Immature natural killer cell (primary cell): ENCODE measurements at places on chromosomes 6 and 20. TPM values are rescaled to one million over a fixed set of nuclear protein-coding genes. Genes with fewer than 3 reads are reported as not detected.

GRCh38 chr6:47650553-47651432, 47.6 kb upstream of the ADGRF4 start:
- H3K4me1 ChIP-seq: peaks cover 1% of the 10 kb centered on the region
- DNase-seq: no peak
- no peak overlapping the region for H3K27ac ChIP-seq

DNA sequence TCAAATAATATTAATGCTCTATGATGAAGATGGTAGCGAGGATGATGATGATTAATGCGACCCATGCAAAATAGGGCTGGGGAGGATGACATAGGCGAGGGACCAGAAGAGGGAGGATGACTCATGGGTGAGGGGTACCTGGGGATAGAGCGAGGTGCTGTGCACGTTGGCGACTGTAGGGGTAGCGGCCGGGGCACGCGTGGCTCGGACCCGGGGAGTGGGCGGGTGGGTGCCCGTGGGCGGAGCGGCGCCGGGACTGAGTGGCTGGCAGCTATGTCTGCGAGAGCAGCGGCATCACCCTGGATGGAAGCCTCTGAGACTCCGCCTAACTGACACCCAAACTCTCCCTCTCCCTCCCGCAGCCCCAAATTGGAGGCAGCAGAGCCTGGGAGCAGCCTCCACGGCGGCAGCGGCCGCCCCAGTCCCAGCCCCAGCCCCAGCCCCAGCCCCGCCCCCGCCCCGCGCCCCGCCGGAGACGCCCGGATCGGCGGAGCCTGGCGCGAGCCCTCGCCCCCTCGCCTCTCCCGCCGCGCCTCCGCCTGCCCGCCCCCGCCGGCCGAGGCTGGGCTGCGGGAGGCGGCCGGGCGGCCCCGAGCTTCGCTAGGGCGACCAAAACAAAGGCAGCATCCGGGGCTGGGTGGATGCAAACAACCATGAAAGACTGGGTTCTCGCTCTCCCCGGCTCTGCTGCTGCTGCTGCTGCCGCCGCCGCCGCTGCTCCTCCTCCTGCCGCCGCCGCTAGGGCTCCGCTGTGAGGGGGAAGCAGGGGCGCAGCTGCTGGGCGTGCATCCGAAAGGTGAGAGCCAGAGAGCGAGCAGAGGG, at the start of gene RIMS1:
RIMS1 (plus strand) TSS at position 367 of the 822 bp plus-strand sequence. CDS start 474 bp downstream, outside the sequence.
- H3K4me3 ChIP-seq: no peak within 1 kb of the TSS
- H3K27ac ChIP-seq: no peak within 1 kb of the TSS
- H3K27me3 ChIP-seq: peaks cover 9% of the 10 kb centered on the region
- no peak for DNase-seq

DNA sequence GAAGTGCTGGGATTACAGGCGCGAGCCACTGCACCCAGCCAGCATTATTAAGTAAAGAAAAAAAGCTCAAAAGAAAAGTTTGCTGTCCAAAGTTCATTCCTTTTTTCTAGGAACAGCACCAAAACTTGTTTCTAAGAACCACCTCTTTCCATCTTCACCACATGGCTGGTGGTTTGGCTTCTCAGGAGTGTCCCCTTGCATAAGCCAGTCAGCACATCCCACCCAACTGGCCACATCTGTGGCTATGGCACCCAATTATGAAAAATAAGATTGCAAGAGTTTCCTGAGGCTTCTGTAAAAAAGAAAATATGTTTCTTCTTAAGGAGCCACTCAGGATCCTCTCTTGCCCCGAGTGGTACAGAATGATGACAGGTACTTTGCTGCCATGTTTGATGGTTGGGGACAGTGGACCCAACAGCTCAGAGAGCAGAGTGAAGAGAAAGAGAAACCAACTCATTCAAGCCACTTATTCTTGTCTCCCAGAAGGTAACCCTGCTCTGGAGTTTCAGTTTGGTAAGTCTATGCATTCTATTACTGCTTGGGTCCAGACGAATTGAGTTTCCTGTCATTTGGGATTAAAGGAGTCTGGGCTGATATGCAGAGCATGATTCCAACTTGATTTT, 65.3 kb downstream of the PSMB1 start:
- H3K27ac ChIP-seq: no peak overlapping the region
- peaks cover 18% of the 10 kb centered on the region for H3K4me1 ChIP-seq
- no peak overlapping the region for H3K4me3 ChIP-seq

GRCh38 chr20:61520893-61521460, 268.9 kb downstream of the CDH4 start:
- no peak for DNase-seq
- H3K27ac ChIP-seq: no peak overlapping the region
- H3K4me1 ChIP-seq: no peaks in the 10 kb centered on the region
- H3K36me3 ChIP-seq: no peaks in the 10 kb centered on the region
- H3K4me3 ChIP-seq: no peak overlapping the region

DNA sequence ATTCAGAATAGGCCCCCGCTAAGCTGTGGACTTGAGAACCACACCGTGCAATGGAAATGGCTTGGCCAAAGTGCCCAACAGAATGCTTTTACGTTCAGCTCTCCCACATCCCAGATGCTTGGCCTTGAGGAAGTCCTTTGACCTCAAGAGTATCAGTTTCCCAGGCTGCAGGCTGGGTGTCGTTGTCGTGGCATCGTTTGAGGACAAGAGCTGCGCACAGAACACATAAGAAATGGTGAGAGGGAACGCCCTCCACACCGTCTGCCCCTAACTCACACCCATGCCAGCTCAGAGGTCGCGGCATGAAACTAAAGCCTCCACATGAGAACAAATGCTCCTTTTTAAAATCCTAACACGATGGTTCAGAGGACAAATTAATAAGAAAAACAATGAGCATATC, 37.0 kb downstream of the NFATC2 start:
- H3K27ac ChIP-seq: peak overlapping the region; percentile 98
- H3K27me3 ChIP-seq: peaks cover 18% of the 10 kb centered on the region
- peaks cover 98% of the 10 kb centered on the region for H3K4me1 ChIP-seq
- DNase-seq: peak; percentile 70
- peaks cover 23% of the 10 kb centered on the region for H3K36me3 ChIP-seq

Gene DACT2
- not detected for polyA plus RNA-seq

Gene FGD2
- polyA plus RNA-seq: 3.6 TPM
